ENCODE measurements at places on chromosomes 5 and 9. TPM values are rescaled to one million over a fixed set of nuclear protein-coding genes. Genes with fewer than 3 reads are reported as not detected.

Gene UGT3A2
- not detected for total RNA-seq

Gene ADRB2
- 4.5 TPM for total RNA-seq

Gene CSF2
- total RNA-seq, result 0.51 TPM

Gene PCDHGB6
- total RNA-seq, result 4.3 TPM

Gene OTP
- total RNA-seq, result not detected

Data from fibroblast of lung (primary cell).